CD4-positive, alpha-beta memory T cell (primary cell): ENCODE measurements at places on chromosomes 11 and 22. TPM values are rescaled to one million over a fixed set of nuclear protein-coding genes. Genes with fewer than 3 reads are reported as not detected.

CBX6 gene
- total RNA-seq: 85.0 TPM

RBM4B gene
- 26.6 TPM for total RNA-seq

RPS6KA4 gene
- total RNA-seq: 38.7 TPM

OR51B2 gene
- not detected for total RNA-seq

EIF3D gene
- total RNA-seq: 222 TPM

AIFM3 gene
- 1.0 TPM for total RNA-seq

ASRGL1 gene
- 1.2 TPM for total RNA-seq

SHISAL1 gene
- total RNA-seq: not detected

AQP11 gene
- 0.35 TPM for total RNA-seq

TMPRSS6 gene
- total RNA-seq: 0.61 TPM

MFNG gene
- total RNA-seq: 218 TPM

GLYAT gene
- total RNA-seq: not detected

OR5I1 gene
- total RNA-seq: not detected

OR2AT4 gene
- total RNA-seq: not detected

STK33 gene
- total RNA-seq: not detected

NAALADL1 gene
- total RNA-seq: 23.4 TPM

VPS37C gene
- 7.3 TPM for total RNA-seq

NUP50 gene
- 142 TPM for total RNA-seq

PKNOX2 gene
- total RNA-seq: not detected

VPREB1 gene
- not detected for total RNA-seq

CCDC88B gene
- 68.3 TPM for total RNA-seq

DRD2 gene
- not detected for total RNA-seq

EEF1G gene
- 1,815 TPM for total RNA-seq

PPME1 gene
- total RNA-seq: 21.9 TPM

OR2AG1 gene
- total RNA-seq: not detected

CDC42EP2 gene
- 0.67 TPM for total RNA-seq

RBMXL2 gene
- total RNA-seq: not detected

PDE3B gene
- total RNA-seq: 222 TPM

LRRC56 gene
- 4.6 TPM for total RNA-seq

ASCL3 gene
- not detected for total RNA-seq

NPTXR gene
- 8.6 TPM for total RNA-seq

C11orf42 gene
- total RNA-seq: not detected

ALG9 gene
- 28.3 TPM for total RNA-seq

OR6T1 gene
- not detected for total RNA-seq

OR4A16 gene
- not detected for total RNA-seq

CHRM4 gene
- not detected for total RNA-seq

OTOG gene
- total RNA-seq: not detected

PATE2 gene
- not detected for total RNA-seq

RRM1 gene
- 40.6 TPM for total RNA-seq

C1QTNF5 gene
- not detected for total RNA-seq

ZBTB16 gene
- 8.2 TPM for total RNA-seq

KIAA1671 gene
- total RNA-seq: 9.6 TPM

ENTHD1 gene
- 0.26 TPM for total RNA-seq

TPH1 gene
- total RNA-seq: 1.3 TPM

UBTFL1 gene
- not detected for total RNA-seq

CASP5 gene
- not detected for total RNA-seq

TENM4 gene
- 0.28 TPM for total RNA-seq

SHANK2 gene
- not detected for total RNA-seq

INS gene
- total RNA-seq: not detected
